ENCODE measurements at places on chromosomes 16 and 17.

DNA sequence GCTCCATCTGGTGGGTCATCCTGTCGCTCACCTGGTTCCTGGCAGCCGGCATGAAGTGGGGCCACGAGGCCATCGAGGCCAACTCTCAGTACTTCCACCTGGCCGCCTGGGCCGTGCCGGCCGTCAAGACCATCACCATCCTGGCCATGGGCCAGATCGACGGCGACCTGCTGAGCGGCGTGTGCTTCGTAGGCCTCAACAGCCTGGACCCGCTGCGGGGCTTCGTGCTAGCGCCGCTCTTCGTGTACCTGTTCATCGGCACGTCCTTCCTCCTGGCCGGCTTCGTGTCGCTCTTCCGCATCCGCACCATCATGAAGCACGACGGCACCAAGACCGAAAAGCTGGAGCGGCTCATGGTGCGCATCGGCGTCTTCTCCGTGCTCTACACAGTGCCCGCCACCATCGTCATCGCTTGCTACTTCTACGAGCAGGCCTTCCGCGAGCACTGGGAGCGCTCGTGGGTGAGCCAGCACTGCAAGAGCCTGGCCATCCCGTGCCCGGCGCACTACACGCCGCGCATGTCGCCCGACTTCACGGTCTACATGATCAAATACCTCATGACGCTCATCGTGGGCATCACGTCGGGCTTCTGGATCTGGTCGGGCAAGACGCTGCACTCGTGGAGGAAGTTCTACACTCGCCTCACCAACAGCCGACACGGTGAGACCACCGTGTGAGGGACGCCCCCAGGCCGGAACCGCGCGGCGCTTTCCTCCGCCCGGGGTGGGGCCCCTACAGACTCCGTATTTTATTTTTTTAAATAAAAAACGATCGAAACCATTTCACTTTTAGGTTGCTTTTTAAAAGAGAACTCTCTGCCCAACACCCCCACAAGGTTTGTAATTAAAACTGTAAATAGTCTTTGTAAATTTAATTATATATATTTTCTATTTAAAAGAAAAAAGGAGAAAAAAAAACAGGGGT is 1.7 kb downstream of the FZD2 start:
- DNase-seq, result no peak

- DNase-seq, result no peak
Observed at GRCh38 chr17:35817196-35817595, 7.9 kb downstream of the TAF15 start.

GRCh38 chr17:17386094-17386800 is 83.1 kb downstream of the NT5M start:
- DNase-seq, result no peak

DNA sequence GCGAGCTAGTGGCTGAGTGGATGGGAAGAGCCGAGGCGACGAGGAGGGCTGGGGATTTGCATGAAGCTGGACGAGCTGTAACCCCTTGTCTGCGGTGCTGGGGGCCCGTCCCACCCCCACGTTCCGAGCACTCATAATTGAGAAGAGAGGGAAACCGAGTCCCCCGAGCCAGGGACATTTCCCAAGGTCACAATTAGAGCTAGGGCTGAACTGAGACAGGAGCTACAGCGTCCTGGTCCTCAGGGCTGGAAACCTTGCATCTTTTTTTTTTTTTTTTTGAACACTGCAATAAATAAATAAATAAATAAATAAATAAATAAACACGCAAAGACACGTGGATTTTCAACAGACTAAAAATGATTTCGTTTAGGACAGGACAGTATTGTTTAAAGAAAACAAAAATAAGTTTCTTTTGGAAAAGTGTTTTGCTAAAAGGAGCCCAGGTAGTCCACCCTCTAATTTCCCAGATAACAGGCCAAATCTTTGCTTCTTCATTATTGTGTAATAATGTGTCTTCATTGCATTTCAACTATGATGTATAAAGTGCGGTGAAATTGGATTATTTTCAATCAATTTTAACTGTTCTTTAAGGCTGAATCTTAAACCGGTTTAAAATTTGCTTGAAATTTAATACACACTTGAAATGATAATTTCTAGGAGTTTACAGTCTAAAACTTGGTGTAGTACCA is 992 bp downstream of the GDPD1 start:
- DNase-seq, result no peak

- DNase-seq, result no peak
Observed at GRCh38 chr16:4572715-4573114, 16.6 kb downstream of the C16orf96 start.

DNA sequence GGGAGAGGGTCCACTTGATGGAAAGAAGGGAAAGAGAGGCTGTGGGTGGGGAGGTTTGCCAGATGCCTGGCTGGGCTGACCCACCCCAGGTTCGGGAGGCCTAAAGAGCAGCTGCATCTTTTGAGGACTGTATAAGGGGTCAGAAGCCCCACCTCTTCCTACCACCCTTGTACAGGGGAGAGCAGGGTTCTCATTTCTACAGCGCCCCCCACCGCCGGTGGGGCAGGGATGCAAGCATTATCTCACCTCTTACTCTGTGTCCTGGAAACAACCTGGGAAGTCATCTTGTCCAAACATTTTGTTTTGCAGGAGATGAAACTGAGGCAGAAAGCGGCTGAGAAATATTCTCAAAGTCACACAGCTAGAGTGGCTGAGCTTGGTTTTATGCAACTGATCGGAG is 22.5 kb upstream of the CCDC182 start:
- no peak for DNase-seq

DNA sequence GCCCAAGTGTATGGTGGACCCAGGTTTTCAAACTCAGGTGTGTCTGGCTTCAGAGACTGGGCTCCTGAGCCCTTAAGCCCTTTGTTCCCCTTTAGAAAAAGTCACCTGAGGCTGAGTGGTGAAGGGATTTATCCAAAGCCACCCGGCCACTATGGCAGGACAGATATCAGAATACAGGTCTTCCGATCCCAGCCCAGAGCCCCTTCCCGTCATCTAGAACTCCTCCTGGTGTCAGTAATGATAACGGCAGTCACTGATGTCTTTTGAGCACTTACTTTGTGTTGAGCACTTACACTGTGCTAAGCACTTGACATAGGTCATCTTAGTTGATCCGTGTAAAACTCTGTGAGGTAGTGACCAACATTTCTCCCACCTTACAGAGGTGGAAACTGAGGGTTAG is 16.6 kb downstream of the NOD2 start:
- DNase-seq, result no peak

- DNase-seq, result peak; percentile 34
Observed at GRCh38 chr17:5282642-5283217, 646 bp downstream of the RABEP1 start.

GRCh38 chr16:57527610-57528360 is 8.6 kb downstream of the CCDC102A start:
- DNase-seq, result no peak

All from nucleus accumbens (tissue), 56 donors.